NCI-H524 (cell line): ENCODE measurements at places on chromosomes 1 and 21.

DNA sequence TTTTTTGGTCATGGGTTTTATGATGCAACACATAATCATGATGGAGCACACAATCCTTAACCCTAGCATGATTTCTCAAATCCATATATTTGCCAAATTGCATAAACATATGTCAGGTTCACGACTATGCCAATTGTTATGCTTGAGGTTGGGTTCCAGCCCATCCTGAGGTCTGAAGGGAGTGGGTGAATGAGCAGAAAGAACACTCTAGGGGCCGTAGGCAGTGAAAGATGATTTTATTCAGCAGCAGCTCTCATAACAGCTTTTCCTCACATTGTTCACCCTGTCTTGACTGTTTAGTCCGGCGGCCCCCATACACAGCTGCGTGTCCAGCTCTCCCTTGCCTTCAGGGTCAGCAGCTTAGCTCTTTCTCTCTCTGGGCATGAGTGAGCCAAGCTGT lies 627.7 kb downstream of the PLA2G4A start:
- DNase-seq, result no peak

DNA sequence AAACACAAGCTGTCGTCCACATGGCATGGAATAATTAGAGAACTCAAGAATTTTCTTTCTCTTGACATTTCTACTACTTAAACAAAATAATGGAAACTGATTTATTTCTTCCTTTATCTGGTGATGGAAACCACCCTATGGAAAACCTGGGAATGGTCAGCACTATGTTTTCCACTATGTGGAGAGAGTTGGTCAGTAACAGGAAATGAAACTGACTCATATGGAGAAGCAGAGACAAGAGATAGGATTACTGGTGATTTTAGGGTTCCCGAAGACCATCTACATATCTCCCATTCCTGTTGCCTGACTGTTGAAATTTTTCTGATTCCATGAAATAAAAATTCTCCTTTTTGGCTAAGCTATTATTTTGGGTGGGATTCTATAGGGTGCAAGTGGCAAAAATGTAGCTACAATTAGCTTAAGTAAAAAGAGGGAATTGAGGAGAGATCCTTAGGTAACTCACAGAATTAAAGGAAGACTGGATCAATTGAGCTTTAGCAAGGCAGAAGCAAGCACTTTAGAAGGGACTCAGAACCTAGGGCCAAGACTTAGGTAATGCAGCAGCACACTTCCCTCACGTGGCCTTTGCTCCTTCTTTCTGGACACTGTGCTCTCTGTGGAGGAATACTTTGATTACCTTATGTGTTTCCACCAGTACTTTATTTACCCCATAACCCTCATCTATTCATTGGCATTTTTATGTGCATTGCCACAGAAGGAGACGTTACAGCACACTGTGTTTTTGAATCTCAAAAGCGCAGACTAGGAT lies 89.6 kb downstream of the LEPR start:
- no peak for DNase-seq

DNA sequence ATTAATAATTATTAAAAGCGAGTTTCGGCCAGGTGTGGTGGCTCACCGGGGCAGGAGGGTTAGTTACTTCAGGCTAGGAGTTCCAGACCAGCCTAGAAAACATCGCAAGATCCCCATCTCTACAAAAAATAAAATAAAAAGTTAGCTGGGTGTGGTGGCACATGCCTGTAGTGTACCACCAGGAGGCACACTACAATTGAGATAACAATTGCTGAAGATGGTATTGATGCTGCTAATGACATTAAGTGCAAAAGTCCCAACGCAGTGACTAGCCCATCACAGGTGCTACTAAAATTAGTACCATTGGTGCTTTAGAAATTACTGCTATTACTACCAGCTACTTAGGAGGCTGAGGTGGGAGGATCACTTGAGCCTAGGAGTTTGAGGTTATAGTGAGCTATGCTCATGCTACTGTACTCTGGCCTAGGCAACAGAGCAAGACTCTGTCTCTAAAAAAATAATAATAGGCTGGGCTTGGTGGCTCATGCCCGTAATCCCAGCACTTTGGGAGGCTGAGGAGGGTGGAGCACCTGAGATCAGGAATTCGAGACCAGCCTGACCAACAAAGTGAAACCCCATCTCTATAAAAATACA lies 156.6 kb downstream of the GREM2 start:
- DNase-seq, result peak; percentile 12

GRCh38 chr1:6056572-6056948 lies 10.9 kb downstream of the KCNAB2 start:
- no peak for DNase-seq

- DNase-seq, result no peak
Measured at GRCh38 chr21:14952916-14953315, 111.9 kb downstream of the NRIP1 start.

DNA sequence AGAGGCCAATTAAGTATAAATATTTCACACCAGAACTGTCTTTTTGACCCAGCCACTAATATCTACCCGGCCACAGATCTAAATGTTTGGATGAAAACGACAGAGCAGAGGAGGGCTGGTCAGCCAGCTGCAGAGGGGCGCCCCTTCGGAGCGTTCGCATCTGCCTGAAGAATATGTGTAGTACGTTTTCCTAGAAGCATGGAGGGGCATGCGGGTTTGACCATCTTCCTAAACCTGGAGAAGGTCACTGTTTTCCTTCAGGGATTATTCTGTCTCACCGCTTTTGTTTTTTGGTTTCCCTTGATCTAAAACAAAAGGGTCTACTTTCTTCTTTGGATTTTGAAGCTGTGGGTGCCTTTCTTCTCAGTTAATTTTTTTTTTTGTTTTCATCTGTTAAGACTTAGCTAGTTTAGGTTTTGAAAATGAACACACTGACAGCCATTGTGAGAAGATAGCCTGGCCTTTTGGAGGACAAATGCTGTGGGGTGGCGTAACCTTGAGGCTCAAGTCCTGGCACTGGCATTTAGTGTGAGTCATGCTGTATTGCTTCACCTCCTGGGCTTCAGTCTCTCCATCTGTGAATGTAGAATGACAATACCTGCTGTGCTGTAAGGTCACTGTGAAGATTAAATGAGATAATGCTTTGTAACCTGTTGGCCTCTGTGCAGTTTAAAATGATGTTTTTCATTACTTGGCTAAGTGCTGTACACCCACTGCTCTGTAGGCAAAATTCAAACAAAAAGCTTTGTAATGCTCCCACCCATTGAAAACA lies 74.1 kb upstream of the IRF2BP2 start:
- DNase-seq, result no peak

DNA sequence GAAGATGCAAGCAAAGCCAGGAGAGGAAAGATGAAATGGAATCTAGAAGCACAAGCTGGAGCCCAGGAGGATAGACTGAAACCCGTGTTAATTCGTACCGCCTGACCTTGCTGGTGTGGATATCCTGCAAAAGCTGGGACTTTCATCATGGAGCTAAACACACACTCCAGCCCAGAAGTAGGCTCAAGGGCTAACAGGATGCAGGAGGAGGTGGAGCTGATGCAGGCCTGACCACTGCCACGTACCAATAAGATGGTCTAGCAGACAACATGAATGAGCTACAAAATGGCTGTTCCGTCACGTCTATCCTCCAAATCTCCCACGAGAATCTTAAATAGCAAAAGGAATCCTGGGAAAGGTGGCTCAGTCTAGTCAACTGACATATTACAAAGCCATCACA lies 270.3 kb downstream of the SDCCAG8 start:
- no peak for DNase-seq

DNA sequence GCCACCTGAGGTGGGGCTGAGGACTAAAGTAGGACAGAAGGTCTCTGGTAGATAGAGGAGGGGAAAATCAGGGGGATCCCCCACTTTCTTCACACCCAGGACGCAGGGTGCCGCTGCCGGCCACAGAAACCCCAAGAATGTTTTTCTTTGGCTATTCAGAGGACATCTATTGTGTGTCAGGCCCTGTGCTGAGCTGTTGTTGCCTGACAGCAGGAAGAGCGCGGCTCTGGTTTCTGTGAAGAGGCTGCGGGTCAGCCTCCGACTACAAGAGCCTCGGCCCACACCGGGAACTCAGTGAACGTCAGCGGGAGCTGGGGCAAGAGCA lies 407 bp upstream of the PIGV start:
- no peak for DNase-seq

DNA sequence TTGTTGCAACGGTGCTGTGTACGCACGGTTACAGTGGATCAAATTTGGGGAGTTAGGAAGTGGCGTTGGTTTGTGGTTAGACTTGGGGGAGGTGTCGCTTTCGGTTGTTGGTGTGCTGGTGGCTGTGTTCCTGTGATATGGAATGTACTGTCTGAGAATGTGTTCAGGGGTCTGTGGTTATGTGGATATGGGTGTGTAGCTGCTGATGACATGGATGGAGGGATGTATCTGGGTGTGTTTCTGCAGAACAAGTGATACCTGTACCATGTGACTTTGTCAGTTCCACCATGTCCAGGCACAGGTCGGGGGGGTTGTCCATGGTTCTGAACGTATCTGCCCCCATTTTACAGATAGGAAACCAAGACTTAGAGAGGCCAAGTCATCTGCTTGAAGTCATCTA lies 22.7 kb downstream of the PAX7 start:
- DNase-seq, result no peak
